ENCODE measurements at places on chromosomes 6 and 20.

DNA sequence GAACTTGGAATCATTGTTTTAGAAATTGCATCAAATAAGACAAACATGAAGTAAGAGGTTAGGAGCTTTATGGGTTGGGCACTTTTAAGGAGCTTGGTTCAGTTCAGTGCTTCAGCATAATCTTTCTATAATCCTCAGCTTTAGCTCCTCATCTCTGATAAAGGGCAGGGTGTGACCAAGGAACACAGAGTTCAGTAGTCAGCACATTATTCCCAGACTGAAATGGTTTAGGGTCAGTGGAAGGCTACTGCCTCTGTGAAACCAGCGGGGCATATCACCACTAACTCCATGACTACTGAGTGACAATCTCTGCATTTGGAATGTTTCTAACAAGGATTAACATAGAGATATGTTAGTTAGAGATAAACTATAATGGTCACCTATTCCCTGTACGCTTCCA, 36.9 kb downstream of the CRYBG1 start:
- no peak for DNase-seq

DNA sequence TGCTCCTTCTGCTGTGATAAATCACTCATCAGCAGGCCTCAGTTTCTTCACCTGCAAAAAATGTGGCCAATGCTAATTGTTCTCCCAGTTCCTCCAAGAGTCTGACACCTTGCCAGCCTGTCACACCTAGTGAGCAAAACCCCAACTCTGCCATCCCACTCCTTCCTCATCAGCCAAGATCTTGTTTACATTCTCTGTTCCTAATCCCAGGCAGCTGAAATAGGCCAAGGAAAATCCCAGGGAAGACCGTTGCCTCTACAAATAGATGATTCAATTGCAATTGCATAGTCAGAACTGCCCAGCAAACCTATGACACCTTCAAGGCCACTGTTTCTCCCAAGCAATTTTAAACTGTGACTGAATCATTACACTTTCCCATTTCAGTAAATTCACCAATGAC, 78.7 kb downstream of the GMDS start:
- no peak for DNase-seq

GRCh38 chr6:109295109-109295773, 87.0 kb downstream of the CD164 start:
- DNase-seq = no peak

- DNase-seq = no peak
Measured at GRCh38 chr6:114558153-114558552, 215.3 kb upstream of the HS3ST5 start.

GRCh38 chr6:154359161-154359574, 2.6 kb upstream of the IPCEF1 start:
- no peak for DNase-seq

DNA sequence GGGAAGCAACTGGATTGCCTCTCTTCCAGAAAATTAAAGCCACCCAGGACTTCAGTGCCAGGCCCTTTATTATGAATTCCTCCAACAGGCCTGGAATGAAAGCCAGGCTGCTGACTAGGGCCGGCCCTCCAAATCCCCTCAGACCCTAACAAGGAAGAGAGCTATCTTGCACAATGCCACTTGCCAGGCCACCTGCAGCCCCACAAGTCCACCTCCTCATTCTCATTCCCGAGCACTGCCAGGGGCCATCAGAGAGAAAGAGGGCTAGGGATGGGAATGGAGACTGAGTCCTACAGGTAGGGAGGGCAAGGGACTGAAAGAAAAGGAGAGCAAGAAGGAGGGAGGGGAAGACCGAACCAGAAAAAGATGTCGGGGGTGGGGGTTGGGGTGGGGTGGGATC, 86.5 kb downstream of the MRPL14 start:
- DNase-seq = no peak

DNA sequence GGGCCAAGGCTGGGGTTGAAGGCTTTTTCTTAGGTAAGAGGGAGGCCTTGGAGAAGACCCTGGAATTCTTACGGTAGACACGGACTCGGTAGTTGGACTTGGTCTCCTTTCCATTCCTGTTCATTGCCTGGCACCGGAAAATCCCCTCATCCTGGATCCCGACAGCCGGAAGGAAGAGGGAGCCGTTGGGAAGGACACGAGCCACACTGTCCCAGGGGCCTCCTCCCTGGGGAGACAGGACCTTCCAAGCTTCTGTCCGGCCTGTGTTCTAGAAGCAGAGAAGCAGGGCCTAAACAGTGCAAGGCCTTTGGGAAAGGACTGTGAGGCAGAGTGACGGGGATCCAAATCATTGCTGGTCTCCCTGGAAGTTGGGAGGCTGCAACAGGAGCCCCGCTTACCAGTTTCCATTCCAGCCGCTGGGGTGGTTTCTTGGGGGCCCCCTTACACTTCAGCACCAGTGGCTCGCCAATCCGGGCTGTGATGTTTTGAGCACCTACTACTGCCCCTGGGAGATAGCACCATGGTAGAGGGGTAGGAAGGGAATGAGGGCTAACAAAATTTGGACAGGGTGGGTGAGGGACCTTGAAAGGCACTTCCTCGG, 470 bp downstream of the AGER start:
- DNase-seq = no peak

DNA sequence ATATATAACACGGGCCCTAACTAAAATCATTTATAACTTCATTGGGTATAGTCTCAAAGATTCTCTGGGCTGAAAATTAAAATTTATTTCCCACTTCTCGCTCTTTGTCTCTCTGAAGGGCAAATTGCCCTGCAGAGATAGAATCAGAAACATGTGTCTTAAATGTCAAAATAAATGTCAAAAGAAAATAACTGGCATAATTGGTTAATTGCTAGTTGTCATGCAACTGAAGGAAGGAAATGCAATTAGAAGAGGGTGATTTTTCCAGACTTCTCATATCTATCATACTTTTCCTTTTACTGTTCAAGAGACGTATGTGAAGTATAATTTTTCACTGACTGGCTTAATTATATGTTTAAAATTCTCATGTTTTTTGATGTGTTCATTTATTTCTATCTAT, 80.3 kb upstream of the HMGCLL1 start:
- no peak for DNase-seq

GRCh38 chr20:41619360-41620100, 1.4 kb upstream of the CHD6 start:
- peak; percentile 43 for DNase-seq
